ENCODE measurements at places on chromosomes 2 and 18.
A peak's percentile ranks its signal among the peaks of the same experiment; 100 is the strongest.

DNA sequence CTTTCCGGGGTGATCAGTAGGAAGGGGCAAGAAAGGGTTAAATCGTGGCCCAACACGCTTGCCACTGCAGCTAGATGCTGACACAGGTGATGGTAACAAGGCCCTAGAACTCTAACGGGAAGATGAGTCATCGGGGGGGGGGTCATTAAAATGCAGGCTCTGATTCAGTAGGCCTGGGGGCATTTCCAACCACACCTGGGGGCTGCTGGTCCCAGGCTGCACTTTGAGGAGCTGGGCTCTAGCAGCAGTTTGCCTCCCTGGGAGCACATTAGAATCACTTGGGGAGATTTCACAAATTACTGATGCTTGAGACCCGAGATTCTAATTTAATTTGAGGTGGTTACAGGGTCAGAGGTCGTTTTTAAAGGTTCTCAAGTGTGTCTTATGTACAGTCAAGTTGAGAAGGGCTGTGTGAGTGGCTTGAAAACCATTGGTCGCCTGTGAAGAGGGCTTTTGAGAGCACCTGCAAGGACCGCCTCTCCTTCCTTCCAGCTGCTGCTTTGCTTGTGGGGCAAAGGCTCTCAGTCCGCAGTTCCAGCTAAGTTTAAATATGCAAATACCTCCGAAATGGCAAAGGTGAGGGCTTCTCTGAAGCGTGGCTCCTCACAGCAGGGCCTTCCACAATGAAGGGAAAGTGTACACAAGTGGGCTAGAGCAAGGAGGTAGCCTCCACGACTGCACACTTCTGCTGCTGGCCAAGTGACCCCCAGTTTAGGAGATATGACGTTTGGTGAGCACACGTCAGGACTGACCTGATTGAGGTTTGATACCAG lies 128.0 kb upstream of the MSH6 start:
- DNase-seq: peak; percentile 59

GRCh38 chr2:161991991-161992390 lies 82.0 kb downstream of the DPP4 start:
- no peak for DNase-seq

- DNase-seq: peak; percentile 25
Observed at GRCh38 chr2:74515981-74516633, 1.9 kb downstream of the TLX2 start.

DNA sequence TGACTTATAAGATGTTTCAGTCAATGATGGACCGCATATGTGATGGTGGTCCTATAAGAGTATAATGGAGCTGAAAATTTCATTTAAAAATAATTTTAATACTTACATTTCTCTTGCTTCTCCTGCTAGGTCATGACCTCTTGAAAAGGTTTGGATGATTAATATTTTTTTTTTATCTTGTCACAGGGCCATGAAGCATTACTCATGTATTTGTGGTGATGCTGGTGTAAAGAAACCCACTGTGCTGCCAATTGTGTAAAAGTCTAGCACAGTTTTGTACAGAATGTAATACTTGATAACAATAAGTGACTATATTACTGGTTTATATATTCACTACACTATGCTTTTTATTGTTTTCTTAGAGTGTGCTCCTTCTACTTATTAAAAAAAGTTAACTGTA lies 124.2 kb upstream of the CELF4 start:
- no peak for DNase-seq

DNA sequence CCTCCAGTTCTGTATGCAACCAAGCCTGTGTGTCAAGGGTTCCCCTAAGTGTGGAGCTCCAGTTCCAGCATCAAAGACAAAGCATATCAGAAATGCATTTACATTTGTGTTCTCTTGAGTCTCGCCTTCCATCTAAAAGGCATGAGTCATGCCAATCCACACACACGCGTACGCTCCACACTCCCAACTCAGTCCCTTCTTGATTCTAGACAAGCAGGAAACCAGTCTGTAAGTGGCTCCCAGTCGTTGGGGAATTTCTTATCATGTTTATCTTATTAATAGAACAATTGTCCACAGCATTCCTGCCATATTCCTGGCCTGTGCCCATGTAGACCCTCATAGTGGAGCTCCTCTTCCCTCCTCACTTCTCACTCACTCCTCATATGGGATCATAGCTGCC lies 86.4 kb upstream of the SLC35G4 start:
- no peak for DNase-seq

DNA sequence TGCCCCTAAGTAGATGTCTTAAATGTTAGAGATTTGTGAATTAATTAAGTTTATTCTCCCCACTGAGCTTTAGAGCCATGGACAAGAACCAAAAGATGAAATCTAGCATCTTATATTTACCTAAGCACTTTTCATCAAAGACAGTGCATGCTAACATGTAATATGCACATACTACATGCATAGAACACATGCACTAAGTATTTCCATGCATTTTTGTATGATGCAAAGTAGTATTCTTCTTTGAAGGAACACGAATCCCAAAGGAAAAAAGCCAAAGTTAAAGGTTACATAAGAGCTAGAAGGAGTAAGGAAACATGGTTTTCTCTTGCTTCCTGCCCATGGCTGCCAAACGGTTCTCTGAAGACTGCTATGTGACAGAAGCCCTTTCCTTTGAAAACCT lies 15.3 kb downstream of the STAMBP start:
- DNase-seq: no peak

DNA sequence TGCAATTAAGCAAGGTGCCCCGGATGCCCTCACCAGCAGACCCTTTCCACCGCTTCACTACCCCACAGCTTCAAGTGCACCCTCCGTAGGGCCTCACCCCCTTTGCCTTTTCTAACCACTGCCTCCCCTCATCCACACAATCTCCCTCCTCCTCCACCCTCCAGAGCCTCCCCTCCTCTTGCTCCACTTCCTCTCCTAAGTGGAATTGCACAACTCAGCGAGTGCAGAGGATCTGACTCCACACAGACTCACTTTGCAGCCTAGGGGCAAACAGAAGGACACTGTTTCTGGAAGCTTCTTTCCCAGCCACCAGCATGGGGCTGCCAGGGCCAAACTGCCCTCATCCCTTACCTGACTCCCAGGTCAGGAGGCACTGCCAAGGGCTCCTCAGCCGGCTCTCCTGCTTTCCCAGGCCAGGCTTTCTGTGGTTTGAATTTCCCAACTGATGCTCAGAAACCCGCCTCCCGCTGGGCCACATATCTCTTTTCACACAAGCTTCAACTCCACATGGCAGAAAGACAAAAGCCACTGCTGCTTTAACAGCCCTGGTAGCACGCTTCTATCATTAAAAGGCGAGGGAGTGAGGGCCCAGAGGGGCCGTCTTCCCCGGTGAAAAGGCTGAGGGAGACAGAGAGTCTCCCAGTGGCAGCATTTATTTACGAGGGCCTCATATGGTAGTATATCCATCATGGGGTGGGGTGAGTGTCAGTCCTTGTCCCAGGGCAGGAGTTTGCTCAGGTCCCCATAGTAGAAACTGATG lies 74.7 kb upstream of the MGAT4A start:
- DNase-seq: no peak

All from NCI-H2029 (cell line).